ENCODE measurements at places on chromosomes 6 and 20. TPM values are rescaled to one million over a fixed set of nuclear protein-coding genes. Genes with fewer than 3 reads are reported as not detected.
A peak's percentile ranks its signal among the peaks of the same experiment; 100 is the strongest.

DNA sequence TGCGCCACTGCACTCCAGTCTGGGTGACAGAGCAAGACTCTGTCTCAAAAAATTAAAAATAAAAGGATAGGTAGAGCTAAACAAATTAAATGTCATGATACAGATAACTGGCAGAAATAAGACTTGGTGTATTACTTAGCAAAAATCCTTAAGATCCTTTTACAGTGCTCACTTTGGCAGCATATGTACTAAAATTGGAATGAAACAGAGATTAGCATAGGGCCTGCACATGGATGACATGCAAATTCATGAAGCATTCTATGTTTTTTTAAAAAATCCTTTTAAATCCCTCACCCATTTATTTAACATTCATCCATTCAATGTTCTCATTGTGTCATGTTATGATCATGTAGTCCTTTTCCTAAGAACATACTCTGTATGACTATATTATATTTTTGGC, 528.8 kb downstream of the CD83 start:
- DNase-seq, result no peak
- no peaks in the 10 kb centered on the region for H3K27me3 ChIP-seq
- no peaks in the 10 kb centered on the region for H3K4me1 ChIP-seq
- no peaks in the 10 kb centered on the region for H3K36me3 ChIP-seq
- H3K4me3 ChIP-seq, result no peak overlapping the region

DNA sequence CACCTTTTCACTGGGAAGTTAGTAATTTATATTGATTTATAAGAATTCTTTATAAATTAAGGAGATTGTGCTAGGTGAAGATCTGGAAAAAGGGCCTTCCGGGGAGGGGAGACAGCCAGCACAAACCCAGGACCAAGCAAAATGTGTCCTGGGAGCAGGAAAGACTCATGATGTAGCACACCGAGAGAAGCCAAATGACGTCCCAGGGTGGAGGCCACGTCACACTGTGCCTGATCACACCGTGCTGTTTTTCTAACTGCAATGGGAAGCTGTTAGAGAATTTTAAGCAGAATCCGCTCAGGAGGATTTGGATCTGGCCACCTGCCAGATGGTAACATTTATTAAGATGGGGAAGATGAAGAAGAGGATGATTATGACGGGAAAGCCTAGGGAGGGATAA, 72.7 kb upstream of the AKAP12 start:
- no peaks in the 10 kb centered on the region for H3K36me3 ChIP-seq
- no peak overlapping the region for H3K27ac ChIP-seq
- H3K4me3 ChIP-seq, result no peak overlapping the region
- no peaks in the 10 kb centered on the region for H3K4me1 ChIP-seq

- no peaks in the 10 kb centered on the region for H3K36me3 ChIP-seq
- H3K4me1 ChIP-seq, result peaks cover 10% of the 10 kb centered on the region
- no peaks in the 10 kb centered on the region for H3K27me3 ChIP-seq
- no peak for DNase-seq
- no peak overlapping the region for H3K4me3 ChIP-seq
Observed at GRCh38 chr20:63532449-63532971, 4.7 kb downstream of the PTK6 start.

DYNLT2 gene
- total RNA-seq, result 6.9 TPM

DNA sequence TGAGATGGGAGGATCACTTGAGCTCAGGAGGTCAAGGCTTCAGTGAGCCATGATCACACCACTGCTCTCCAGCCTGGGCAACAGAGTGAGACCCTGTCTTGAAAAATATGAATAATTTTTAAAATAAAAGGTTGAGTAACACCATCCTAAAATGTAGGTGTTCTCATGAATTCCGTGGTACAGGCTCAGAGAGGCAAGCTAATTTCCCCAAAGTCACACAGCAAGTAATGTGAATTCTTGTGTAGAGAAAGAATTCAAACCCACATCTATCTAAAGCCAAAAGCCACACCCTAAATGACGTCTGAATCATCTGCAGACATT, 80.5 kb downstream of the ZNF217 start:
- H3K36me3 ChIP-seq, result no peaks in the 10 kb centered on the region
- no peaks in the 10 kb centered on the region for H3K4me1 ChIP-seq
- DNase-seq, result no peak
- no peaks in the 10 kb centered on the region for H3K27me3 ChIP-seq
- no peak overlapping the region for H3K4me3 ChIP-seq
- no peak overlapping the region for H3K27ac ChIP-seq

NDRG3 gene
- total RNA-seq, result 36.2 TPM

- H3K4me3 ChIP-seq, result no peak overlapping the region
- no peaks in the 10 kb centered on the region for H3K36me3 ChIP-seq
- no peak overlapping the region for H3K27ac ChIP-seq
- H3K4me1 ChIP-seq, result no peaks in the 10 kb centered on the region
- DNase-seq, result no peak
Observed at GRCh38 chr6:46281110-46281509, 110.3 kb upstream of the ENPP5 start.

DNA sequence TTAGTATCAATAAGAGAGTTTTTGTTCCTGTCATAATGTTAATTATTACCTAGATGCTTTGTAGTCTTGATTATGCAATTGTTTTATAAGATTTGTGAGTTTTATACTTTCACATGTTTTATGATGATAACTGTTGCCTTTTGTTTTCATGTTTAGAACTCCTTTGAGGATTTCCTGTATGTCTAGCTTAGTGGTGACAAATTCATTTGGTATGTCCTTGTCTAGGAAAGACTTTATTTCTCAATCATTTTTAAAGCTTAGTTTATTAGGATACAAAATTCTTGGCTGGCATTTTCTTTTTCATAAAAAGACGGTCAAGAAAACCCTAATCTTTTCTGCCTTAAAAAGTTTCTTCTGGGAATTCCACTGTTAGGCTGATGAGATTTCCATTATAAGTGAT, 849.9 kb upstream of the EYS start:
- no peaks in the 10 kb centered on the region for H3K36me3 ChIP-seq
- no peak overlapping the region for H3K27ac ChIP-seq
- no peak overlapping the region for H3K4me3 ChIP-seq
- no peaks in the 10 kb centered on the region for H3K27me3 ChIP-seq
- H3K4me1 ChIP-seq, result no peaks in the 10 kb centered on the region
- no peak for DNase-seq

DNA sequence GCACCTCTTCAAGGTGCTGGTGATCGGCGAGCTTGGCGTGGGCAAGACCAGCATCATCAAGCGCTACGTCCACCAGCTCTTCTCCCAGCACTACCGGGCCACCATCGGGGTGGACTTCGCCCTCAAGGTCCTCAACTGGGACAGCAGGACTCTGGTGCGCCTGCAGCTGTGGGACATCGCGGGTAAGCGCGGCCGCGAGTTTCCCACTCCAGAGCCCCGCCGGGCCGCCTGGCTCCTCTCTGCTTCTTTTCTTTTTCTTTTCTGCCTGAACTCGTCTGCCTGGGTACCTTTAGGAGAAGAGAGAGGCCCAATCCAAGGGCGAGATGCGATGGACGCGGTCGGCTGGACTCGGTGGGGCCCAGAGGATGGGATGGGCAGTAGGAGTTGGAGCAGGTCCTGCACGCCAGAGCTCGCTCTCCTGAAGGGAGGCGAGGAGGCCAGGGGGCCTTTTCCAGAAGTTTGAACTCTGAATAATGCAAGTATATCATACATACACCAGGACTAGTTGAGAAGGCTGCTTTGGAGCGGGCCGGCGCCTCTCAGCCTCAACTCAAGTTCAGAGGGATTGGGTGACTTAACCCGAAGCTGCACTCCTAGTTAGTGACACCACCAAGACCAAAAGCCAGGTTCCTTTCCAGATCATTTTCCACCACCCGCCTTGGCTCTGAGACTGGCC, 445 bp downstream of the RAB32 start:
- no peak overlapping the region for H3K27ac ChIP-seq
- no peak for DNase-seq
- no peaks in the 10 kb centered on the region for H3K36me3 ChIP-seq
- no peaks in the 10 kb centered on the region for H3K4me1 ChIP-seq
- peaks cover 3% of the 10 kb centered on the region for H3K27me3 ChIP-seq
- H3K4me3 ChIP-seq, result no peak overlapping the region

DNA sequence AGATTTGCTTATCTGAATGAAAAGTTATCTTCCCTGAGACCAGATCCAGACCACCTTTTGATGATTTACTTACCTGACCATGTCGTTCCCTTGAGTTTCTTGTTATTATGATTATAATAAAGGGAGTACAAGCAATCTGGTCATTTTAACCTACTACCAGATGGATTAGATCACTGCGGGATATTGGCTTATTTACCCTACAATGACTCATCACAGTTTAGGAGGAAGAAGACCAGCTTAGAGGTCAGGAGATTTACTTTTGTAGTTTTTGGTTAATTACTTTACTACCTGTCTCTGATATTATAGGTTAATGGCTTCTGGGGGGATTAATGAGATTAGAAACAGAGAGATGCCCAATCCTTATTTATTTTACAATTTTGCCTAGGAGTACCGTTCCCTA, 10.7 kb downstream of the PKIB start:
- H3K27ac ChIP-seq, result no peak overlapping the region
- no peak for DNase-seq
- no peaks in the 10 kb centered on the region for H3K4me1 ChIP-seq
- H3K27me3 ChIP-seq, result no peaks in the 10 kb centered on the region
- no peaks in the 10 kb centered on the region for H3K36me3 ChIP-seq
- H3K4me3 ChIP-seq, result no peak overlapping the region

DNA sequence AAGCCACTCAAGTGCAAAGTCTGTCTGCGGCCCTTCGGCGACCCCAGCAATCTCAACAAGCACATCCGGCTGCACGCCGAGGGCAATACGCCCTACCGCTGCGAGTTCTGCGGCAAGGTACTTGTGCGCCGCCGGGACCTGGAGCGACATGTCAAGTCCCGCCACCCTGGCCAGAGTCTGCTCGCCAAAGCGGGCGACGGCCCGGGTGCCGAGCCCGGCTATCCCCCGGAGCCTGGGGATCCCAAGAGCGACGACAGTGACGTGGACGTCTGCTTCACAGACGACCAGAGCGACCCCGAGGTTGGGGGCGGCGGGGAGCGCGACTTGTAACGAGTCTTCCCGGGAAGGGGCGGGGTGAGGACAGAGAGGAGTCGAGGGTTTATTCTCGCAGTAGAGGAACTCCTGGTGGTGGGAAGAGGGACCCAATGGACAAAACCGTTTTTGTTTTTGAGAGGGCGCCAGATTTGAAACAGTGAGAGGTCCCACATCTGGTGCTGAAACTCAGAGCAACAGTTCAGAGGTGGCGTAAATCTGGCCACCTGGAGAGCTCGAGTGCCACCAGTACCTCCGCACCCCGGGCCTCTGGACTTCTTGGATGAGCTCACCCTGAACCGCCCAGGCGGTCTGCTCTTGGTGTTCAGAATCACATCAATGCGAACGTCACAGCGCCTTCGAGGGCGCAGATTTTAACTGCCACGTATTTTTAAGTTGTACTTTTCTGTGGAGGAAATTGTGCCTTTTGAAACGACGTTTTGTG, 8.0 kb downstream of the PRDM13 start:
- H3K4me3 ChIP-seq, result peak overlapping the region; percentile 52
- peaks cover 90% of the 10 kb centered on the region for H3K27me3 ChIP-seq

- no peaks in the 10 kb centered on the region for H3K36me3 ChIP-seq
- DNase-seq, result no peak
- peaks cover 74% of the 10 kb centered on the region for H3K4me1 ChIP-seq
- H3K27me3 ChIP-seq, result no peaks in the 10 kb centered on the region
- H3K27ac ChIP-seq, result no peak overlapping the region
Observed at GRCh38 chr6:90271831-90272230, 24.8 kb downstream of the BACH2 start.

DNA sequence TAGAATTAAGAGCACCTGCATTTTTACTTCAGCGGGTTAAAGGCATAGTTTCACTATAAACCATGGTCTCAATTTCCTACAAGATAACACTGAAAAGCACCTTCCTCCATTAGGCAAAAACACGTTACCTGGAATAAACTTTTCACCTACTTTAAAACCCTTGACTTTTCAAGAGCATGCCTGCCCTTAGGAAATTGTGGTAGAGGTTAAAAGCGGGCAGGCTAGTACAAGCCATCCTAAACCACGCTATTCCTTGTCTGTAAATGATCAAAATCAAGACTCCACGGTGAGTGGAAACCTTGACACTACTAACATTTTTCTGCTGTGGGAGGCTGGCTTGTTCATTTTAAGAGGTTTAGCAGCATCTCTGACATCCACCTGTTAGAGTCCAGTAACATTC, 43.9 kb downstream of the NR2E1 start:
- H3K4me3 ChIP-seq, result no peak overlapping the region
- no peak for DNase-seq
- no peaks in the 10 kb centered on the region for H3K4me1 ChIP-seq
- H3K27ac ChIP-seq, result no peak overlapping the region
